Stimulated activated effector memory CD8-positive, alpha-beta T cell treated with anti-CD3 and anti-CD28 coated beads, Interleukin-12 subunit alpha, Interleukin-12 subunit beta, amount 100 ng/mL, for 72 hours (primary cell): ENCODE measurements at places on chromosomes 12 and 14.
A peak's percentile ranks its signal among the peaks of the same experiment; 100 is the strongest.

- no peak for DNase-seq
Observed at GRCh38 chr14:104588066-104588857, 8.7 kb downstream of the C14orf180 start.

- no peak for DNase-seq
Observed at GRCh38 chr12:120656008-120656407, 15.6 kb downstream of the CABP1 start.

DNA sequence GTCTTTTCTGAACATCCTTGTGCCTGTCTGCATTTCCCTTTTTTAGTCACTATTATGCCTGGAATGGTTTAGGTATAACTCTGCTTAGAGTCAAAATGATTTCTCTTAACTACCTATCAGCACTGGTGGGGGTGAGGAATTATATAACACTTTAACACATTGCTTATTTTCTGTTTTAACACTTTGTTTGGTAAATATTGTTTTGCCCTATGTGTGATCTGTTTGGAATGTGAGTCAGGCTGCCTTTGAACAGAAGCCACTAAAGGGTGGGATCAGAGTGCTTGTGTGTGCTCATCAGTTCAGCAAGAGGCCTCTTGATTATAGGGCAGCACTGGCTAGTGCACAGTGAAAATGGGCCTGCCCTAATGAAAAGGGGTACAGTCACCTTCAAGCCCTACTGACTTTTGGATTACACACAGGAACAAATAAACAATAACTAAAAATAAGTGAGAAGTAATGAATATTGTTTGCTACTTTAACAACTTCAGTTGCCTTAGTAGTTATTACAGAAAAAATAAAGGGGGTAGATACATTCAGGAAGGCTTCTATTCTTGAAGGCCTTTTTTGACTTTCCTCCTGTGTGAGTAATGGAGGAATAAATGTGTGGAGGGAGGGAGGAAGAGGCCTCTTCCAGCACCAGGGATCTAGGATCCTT is 23.2 kb downstream of the NGDN start:
- DNase-seq, result no peak

- peak; percentile 70 for DNase-seq
Observed at GRCh38 chr14:77303417-77304156, 17.1 kb downstream of the POMT2 start.

DNA sequence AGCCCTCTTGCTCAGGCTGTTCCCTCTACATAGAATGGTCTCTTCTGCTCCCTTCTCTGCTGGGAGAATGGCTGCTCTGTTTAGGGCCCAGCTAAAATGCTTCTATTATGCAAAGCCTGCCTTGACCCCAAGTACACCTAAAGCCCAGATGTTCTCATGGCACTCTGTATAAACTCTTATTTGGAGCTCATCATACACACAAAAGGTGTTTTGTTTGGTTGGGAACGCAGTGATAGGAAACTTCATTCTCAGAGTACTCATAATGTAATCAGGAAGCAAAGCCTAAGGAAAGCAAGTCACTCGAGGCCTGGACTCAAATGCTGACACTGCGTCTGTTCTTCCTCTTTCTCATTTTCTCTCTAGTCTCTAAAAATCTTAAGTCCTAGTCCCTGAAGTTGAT is 38.2 kb upstream of the SYCP3 start:
- DNase-seq, result no peak

DNA sequence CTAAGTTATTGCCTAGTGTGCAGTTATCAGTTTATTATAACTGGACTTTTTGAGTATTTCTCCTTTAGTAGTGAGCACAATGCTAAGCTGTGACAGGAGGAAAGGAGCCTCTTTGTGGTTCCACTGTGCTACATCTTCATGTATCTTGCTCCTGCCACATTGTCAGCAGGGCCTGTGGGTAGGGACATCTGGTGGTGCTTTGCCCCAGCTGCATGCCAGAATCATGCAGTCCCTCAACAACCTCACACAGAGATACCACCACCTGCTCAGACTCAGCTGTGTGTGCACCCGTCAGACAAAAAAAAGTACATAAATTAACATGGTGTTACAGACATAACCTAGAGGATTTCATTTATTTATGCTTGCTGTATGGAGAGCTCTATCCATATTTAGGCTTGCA is 51.1 kb downstream of the MIS18BP1 start:
- DNase-seq, result no peak

DNA sequence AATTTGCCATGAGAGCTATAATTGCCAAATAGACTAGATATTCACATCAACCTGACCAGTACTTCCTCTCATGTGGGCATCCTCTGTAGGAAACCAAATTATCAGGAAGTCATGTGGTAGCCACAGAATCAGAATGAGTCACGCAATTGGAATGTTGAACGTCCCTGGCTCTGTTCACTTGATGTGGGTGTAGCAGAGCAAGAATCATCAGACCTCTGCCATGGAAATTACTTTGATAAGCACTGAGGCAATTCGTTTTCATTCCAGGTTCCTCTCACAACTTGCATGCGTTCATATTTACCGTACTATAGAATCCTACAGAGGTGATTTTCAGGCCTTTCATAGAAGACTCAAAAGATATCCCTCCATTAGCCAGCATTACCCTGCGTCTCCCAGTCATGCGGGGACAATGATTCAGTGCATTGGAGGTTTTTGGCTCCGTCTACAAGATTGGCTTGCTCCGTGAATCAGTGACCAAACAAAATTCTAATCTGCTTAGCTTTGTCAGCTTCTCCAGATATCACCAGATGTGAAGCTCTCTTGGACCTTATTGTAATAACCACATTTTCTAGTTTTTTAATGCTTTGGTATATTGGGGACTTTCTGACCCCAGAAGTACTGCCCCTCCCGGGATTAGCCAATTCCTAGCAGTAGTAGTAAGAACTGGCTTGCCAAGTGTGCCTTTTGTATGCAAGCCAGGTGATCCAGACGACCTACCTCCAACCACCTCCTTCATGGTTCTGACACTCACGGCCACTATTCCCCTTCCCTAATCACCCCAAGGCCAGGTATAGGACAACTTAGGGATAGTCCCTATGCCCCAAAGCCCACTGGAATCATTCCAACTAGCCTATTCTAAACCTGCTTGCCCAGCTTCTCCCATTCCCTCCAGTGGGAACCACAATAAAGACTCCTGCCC is 133.4 kb downstream of the KICS2 start:
- DNase-seq, result no peak

DNA sequence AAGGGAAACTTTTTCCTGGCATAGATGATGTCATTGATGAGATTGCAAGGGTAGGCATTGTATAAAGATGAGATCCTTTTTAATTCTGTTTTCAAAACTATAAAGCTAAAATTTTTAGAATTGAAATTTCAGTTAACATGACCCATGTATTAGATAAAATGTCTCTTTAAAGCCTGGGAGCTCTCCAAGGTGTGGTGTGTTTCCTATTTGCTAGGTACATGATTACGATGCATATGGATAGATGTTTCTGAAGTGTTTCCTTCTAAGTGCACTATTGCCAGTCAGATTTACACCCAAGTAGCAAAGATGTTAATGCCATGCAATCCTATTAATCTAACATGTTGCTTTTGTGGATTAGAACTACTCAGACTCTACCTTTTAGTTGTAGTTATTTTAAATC is 834.7 kb downstream of the DIO2 start:
- DNase-seq, result no peak

- DNase-seq, result peak; percentile 95
Observed at GRCh38 chr12:6961278-6961694, 9.2 kb downstream of the PHB2 start.

- no peak for DNase-seq
Observed at GRCh38 chr12:78562368-78563205, 302.0 kb upstream of the SYT1 start.

DNA sequence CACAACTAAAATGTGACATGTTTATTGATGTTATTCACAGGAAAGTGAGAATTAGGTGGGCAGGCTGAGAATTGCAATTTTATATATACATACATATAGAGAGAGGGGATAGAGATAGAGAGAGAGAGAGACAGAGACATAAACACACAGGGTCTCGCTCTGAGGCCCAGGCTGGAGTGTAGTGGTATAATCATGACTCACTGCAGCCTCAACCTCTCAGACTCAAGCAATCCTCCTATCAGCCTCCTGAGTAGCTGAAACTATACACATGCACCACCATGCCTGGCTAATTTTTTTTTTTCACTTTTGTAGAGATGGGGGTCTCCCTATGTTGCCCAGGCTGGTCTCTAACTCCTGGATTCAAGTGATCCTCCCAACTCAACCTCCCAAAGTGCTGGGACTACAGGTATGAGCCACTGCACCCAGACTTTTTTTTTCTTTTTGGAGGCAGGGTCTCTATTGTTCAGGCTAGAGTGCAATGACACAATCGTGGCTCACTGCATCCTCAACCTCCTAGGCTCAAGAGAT is 49.1 kb downstream of the R3HDM2 start:
- DNase-seq, result no peak

DNA sequence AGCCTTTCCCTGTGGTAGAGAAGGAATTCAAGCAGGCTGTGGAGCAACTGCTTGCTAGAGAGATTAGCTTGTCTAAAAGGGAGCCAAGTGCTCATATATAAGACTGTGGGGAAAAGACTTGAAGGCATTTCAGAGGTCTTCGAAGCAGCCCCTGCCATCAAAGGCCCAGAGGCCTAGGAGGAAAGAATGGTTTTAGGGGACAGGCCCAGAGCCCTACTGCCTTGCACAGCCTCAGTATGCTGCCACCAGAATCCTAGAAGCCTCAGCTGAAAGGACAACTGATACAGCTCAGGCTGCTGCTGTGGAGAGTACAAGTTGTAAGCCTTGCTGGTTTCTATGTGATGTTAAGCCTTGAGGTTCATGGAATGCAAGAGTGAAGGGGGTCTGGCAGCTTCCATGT is 109.9 kb downstream of the DERA start:
- DNase-seq, result no peak

DNA sequence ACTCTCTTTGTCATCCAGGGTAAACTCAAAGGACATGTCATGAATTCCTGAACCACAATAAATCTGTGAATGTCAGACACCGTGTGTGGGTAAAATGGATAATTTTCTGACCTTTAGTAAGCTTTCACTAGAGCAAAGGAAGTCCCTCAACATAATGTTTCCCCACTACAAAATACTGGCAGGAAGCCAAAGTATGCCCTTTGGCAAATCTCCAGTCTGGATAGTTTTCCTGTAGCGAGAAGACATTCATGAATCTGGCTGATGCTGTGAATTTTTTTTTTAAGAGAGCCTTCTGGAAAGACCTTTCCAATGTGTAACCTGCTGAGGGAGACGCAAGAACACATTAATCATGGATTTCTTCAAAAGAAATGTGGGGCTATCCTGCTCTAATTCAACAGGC is 389.6 kb upstream of the DDHD1 start:
- DNase-seq, result no peak

GRCh38 chr12:62758216-62758615 is 176.7 kb downstream of the PPM1H start:
- no peak for DNase-seq

DNA sequence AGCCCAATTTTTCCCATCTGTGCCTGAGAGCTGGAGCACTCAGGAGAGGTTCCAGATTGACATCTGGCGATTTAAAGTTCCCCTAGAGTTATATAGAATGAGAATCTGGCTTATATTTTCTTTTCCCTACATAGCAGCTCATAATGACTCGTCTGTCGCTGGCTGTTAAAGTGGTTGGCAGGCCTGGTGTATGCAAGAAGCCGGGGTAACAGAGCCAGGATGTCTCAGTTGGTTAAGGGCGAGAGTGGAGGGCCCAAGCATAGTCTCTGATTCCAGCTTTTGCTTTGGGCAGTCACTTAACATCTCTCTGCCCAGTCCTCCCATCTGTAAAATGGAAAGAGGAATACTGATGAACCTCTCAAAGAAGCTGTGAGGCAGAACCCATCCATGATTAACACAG is 751.6 kb downstream of the NOVA1 start:
- DNase-seq, result no peak

DNA sequence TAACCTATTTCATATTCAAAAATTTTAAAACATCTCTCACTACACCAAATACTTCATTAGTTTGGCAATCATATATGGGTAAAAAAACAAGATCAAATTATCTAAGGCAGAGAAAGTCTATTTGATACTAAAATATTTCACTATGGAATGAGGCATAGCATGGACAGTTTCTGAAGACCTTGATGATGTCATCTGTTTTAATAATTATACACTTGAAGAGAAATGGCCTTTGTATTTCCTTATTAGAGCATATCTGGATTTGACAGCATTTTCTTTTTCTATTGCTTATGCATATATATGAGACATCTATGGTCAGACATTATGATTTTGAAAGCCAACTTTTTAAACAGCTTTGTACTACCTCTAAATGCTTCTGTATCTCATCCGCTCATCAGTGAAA is 88.6 kb downstream of the DDHD1 start:
- no peak for DNase-seq

GRCh38 chr12:120539303-120539702 is 5.1 kb downstream of the RNF10 start:
- no peak for DNase-seq

GRCh38 chr12:132146098-132146497 is 1.8 kb downstream of the NOC4L start:
- no peak for DNase-seq

- DNase-seq, result no peak
Observed at GRCh38 chr12:10305411-10305810, 2.3 kb upstream of the KLRD1 start.

DNA sequence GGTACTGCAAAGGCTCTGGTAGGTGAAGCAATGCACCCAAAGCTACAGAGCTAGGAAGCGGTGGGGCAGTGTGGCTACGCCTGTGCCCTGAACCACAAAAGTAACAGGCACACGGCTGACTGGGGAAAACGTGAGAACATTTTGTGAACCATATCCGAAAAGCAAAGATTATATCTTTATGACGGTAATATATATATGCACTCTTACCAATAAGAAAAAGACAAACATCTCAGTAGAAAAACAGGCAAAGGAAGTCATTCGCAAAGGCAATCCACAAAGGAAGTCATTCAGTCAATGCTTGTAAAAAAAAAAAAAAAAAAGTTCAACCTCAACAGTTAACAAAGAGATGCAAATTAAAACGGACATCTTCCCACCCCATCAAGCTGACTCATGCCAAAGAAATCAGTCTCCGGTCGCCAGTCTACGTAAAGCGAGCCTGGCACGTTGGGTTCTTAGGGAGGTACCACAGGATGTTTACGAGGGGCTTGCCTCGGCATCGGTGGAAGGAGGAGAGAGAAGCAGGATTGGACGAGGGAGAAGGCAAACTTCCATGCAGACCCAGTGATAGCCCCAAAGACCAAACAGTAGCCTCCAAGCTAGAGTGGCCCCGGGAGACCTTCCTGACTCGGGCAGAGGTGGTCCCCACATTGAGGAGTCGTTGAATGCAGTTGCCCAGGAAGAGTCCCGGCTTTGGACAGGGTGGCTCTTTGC is 39.4 kb upstream of the PPP2R5C start:
- DNase-seq, result peak; percentile 81

GRCh38 chr14:28707814-28708213 is 58.8 kb upstream of the FOXG1 start:
- no peak for DNase-seq
